Caco-2 (cell line): ENCODE measurements at places on chromosomes 1 and 21. TPM values are rescaled to one million over a fixed set of nuclear protein-coding genes. Genes with fewer than 3 reads are reported as not detected.

The F13B gene
- total RNA-seq: 0.39 TPM in 1 of 2 replicates, not detected in the other

The SH2D2A gene
- 5.5 and 6.5 TPM in 2 replicates for total RNA-seq

The LENEP gene
- total RNA-seq: 0.50 and 0.53 TPM in 2 replicates

DNA sequence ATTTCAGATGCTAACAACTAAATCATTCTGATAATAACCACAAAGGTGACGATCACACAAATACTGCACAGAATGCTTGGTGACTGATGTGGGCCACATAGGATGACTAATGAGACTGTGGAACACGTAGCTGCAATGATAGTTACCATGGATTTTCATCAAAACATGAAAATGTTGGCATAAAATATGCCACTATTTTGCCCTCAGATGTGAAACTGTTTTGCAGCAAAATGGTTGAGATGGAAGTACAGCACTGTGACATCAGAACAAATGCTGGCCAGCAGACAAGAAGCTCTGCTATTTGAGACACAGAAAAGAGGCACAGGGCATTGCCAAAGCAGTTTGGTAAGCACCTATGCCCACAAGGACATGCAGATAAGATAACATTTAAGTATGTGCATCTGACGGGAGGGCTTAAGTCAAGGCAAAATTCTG is 83.8 kb downstream of the NIBAN1 start:
- H3K27ac ChIP-seq: no peak overlapping the region
- H3K36me3 ChIP-seq: no peaks in the 10 kb centered on the region
- no peaks in the 10 kb centered on the region for H3K4me1 ChIP-seq
- no peaks in the 10 kb centered on the region for H3K27me3 ChIP-seq

DNA sequence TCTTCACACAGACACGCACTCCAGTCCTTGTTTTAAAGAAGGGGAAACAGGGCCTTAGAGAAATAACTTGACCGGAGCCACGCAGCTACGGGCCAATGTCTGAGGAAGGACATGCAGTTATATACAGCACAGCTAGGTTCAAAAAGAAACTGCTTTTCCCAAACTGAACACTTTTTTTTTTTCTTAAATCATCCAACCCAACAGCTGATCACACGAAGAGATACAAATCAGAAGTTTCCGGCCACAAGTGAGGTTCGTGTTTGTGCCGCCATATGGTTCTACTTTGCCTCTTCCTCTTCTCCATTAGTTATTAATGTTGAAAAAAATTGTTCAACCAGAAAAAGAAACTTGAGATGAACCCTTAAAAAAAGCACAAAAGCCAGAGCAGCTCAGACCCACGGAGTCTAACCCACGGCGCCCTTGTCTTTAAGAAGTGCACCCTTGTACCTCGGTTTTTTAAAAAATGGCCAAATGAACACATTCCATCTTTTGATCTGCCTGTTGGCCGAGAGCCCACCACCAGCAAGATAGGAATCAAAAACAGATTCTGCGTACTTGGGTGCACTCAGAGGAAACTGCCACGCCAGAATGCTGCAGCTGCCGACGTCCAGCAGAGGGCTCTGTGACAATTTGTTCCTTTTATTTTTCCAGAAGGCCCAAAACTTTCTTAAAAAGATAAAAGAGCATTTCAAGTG is 78.9 kb downstream of the SLC66A1 start:
- H3K36me3 ChIP-seq: no peaks in the 10 kb centered on the region; the same call in 1 of the 2 replicates
- no peak for DNase-seq
- peaks cover 25% of the 10 kb centered on the region for H3K4me1 ChIP-seq
- peak overlapping the region; percentile 20 for H3K27ac ChIP-seq
